Stimulated activated CD4-positive, alpha-beta T cell treated with anti-CD3 and anti-CD28 coated beads, Interleukin-1b, Interleukin-23, amount 100 ng/mL, for 4 hours (primary cell): ENCODE measurements at places on chromosomes 6 and 20.

DNA sequence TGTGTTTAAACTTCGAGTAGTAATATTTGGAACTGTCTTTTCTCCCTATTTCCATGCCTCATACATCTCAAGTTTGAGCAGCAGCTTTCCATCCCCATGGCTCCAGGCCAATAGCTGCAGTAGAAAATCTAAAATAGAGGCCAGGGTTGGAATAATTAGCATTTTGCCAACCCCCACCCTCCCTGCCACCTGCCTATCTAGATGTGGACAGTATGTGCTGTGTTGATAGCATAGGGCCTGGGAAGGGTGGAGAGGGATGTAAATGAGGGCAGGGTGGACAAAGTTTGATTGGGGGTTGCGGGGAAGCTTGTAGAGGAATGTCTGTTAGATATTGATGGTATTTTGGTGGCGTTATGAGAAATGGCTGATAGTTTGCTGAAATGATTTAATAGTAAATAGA, 5.6 kb downstream of the TOP1 start:
- DNase-seq = no peak

- DNase-seq = peak; percentile 62
Observed at GRCh38 chr6:32087574-32088486, 21.3 kb downstream of the TNXB start.

GRCh38 chr6:107314531-107314939, 144.8 kb downstream of the PDSS2 start:
- no peak for DNase-seq

DNA sequence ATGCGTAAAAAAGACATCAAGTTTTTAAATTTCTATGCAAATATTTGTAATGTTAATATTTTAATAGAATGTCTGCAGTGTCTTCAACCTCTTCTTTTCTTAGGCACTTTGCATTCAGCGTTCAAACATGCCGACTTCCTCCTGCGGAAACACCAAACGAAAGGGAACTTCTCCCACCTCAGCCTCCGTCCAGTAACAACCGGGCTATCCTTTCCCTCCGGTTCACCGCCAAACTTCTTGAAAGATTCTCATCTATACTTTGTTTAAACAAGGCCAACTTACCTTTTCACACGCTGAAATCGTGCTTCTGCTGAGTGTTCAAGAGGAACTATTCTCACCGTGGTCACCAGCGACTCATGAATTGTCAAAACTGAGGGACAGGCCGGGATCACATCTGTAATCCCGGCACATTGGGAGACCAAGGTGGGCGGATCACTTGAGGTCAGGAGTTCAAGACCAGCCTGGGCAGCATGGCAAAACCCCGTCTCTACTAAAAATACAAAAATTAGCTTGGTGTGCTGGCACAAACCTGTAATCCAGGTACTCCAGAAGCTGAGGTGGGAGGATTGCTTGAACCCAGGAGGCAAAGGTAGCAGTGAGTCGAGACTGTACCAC, 44.8 kb downstream of the GJA1 start:
- DNase-seq = no peak
